ENCODE measurements at places on chromosomes 2 and 18.

DNA sequence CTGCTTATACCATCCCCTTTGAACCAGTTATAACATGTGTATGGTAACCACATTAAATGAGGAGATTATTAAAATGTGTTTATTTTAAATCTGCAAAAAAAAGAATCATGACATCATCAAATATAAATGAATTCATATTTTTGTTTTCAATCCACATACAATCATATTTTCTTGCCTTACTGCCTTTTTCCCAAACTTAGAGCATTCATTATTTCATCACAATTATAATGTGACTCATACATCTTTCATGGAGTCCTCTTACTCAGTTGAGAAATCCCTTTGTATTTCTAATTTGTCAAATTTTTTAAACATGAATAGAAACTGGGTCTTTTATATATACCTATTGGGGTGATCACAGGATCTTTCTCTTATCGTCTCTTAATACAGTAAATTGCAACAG is 909.6 kb downstream of the DSC3 start:
- DNase-seq: no peak

- DNase-seq: no peak
These were observed 58.5 kb downstream of the FAM228A start for GRCh38 chr2:24233321-24233720.

DNA sequence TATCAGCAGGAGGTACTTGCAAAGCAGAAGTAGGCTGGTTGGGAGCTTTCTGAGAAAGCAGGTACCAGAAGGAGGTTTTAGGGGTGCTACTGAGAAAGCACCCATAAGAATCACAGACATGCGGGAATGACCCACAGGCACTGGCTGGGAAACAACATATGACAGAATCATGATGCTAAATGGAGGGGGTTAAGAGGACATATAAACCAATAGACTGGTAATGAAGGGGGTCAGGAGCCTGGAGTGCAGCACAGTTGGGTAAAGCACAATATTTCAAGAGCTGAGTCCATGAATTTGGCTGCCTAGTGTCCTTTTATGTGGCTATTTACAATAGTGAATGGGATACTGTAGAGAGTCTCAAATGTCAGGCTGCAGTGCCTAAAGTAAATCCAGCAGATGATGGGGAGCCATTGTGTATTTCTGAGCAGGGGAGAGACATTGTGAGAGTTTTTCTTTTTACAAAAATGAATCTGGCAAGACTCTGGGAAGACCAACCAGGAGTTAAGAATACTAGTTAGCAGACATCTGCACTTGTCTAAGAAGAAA is 27.6 kb upstream of the GMCL1 start:
- no peak for DNase-seq

GRCh38 chr2:236748385-236748784 is 178.8 kb downstream of the ACKR3 start:
- no peak for DNase-seq

- DNase-seq: no peak
These were observed 112.0 kb upstream of the SLC66A3 start for GRCh38 chr2:11043245-11043644.

- DNase-seq: no peak
These were observed 100.9 kb upstream of the TEX51 start for GRCh38 chr2:126797622-126798275.
